ENCODE measurements at places on chromosomes 1 and 21.
A peak's percentile ranks its signal among the peaks of the same experiment; 100 is the strongest.

DNA sequence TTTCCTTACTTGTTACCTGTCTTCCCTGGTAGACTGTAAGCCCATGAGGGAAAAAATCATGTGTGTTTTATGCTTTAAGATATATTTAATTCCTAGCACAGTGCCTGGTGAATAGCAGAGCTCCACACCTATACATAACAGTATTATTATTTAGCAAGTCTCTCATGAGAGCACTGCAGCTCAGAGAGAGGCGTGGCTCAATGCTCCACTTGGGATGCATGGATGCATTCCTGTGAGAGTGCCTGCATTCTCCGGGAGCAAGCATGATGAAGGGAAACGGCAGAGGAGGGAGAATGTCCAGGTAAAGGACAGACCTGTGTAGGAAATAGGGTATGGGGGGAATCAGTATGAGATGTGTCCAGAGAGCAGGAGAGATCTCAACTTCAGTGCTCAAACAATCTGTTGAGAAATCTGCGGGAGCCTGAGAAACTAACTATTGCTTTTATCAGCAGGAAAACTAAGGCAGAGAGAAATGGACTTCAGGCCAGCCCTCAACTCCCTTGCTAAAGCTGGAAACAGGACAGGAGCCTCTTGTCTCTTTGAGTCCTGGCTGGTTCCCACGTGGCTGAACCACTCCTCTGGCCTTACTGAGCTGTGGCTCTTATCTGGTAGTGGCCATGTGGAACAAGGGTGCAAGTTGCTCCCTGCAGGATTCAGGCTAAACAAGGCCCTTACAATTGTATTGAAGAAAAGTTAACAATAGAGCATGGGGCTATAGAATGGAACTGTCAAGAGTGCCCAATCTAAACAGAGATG, 113.1 kb downstream of the KCNN3 start:
- no peaks in the 10 kb centered on the region for H3K27me3 ChIP-seq
- no peaks in the 10 kb centered on the region for H3K36me3 ChIP-seq
- no peak for DNase-seq
- peaks cover 12% of the 10 kb centered on the region for H3K4me1 ChIP-seq
- no peak overlapping the region for H3K4me3 ChIP-seq
- no peak overlapping the region for H3K27ac ChIP-seq

DNA sequence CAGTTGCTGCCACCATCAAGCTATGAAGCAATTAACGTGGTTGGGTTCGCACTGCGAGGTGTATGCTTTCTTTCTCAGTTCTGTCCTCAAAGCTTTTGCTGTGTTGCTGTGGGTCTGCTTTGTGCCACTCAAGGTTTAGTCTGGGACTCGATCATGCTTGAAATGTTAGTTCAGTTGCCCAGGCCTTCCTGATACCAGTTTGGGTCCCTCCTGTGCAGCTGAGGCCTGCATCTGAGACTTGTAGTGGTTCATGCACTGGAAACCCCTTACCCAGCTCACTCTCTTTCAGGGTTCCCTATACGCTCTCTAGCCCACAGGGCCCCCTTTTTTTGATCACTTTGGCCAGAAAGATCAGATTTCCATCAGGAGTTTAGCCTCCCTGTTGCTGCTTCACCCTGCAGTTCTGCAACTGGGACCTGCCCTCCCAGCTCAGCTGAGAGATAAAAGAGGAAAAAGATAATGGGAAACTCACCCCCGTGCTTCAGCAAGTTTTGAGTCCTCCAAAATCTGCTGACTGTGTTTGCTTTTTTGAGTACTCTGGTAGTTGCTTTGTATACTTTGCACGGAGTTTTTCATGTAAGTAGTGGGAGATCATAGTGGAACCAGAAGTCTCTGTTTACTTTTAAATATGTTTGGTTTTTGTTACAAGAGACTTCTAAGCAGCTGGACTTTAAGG, 317.0 kb downstream of the HHAT start:
- H3K27me3 ChIP-seq, result no peaks in the 10 kb centered on the region
- no peak overlapping the region for H3K27ac ChIP-seq
- H3K4me1 ChIP-seq, result no peaks in the 10 kb centered on the region
- no peak overlapping the region for H3K4me3 ChIP-seq
- DNase-seq, result no peak
- no peaks in the 10 kb centered on the region for H3K36me3 ChIP-seq

DNA sequence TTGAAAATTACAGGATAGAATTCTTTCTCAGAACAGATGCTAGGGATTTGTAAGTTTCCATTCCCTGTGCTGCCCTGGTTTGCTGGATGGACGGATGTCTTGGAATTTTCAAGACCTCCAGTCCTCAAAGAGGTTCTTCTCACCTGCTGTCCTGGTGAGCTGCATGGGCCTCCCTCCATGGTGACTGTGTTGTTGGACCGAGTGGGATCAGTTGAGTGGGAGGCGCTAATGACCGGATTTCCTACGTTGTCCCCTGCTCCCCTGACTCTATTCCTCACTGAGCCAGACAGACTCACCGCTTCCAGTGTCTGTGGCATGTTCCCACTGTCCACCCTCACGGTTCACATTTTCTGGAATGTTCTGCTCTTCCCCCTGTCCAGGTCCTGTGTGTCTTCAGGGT, 229.8 kb downstream of the CAMTA1 start:
- H3K27me3 ChIP-seq, result no peaks in the 10 kb centered on the region
- H3K36me3 ChIP-seq, result no peaks in the 10 kb centered on the region
- no peak overlapping the region for H3K4me3 ChIP-seq
- no peak overlapping the region for H3K27ac ChIP-seq
- no peaks in the 10 kb centered on the region for H3K4me1 ChIP-seq
- DNase-seq, result no peak

GRCh38 chr1:10694633-10695627, 101.5 kb downstream of the CASZ1 start:
- H3K27ac ChIP-seq, result peak overlapping the region; percentile 95
- no peaks in the 10 kb centered on the region for H3K27me3 ChIP-seq
- DNase-seq, result peak; percentile 85
- H3K4me1 ChIP-seq, result no peaks in the 10 kb centered on the region
- no peaks in the 10 kb centered on the region for H3K36me3 ChIP-seq

Measured in right atrium auricular region (tissue), 2 donors.